GF-D8 (cell line): ENCODE measurements at places on chromosomes 7 and 10.

- DNase-seq: no peak
Observed at GRCh38 chr7:17227766-17228490, 70.5 kb upstream of the AHR start.

DNA sequence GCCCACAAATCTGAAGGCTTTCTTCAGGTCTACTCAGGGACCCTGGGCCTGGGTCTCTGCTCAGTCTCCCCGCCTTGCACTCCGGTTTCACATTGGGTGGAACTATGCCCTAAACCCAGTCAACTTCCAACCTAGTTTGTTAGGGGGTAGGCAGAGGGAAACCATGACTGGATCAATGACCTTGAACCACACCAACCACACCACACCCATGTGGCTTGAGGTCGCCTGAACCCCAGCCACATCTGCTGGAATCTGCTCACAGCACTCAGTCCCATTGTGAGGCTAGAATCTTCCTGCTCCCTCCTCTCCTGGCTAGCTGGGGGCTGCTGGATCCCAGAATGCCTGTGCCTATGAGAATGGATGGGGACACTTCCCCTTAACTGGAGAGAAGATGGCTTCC lies 17.9 kb downstream of the RFC2 start:
- no peak for DNase-seq

DNA sequence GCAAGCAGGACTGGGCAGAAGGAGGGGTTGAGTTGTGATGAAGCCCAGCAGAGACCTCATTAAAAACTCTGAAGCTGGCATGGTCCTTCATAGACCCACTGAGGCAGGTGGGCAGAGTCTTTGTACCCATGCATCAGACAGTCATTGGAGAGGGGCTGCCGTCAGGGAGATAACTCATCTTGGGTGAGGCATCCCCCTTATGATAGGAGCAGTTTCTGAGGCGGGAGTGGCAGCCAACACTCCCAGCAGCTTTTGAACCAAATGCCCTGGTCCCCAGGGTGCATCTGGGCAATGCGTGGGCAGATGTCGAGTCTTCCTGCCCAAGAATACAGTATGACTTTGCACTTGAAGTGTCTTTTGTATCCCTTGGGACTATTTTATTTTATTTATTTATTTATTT lies 68.1 kb downstream of the HTR5A start:
- DNase-seq: no peak

GRCh38 chr7:451255-452225 lies 68.1 kb downstream of the PDGFA start:
- DNase-seq: no peak

- no peak for DNase-seq
Observed at GRCh38 chr10:49498425-49498824, 40.5 kb downstream of the ERCC6 start.

GRCh38 chr10:95547791-95548435 lies 13.3 kb downstream of the SORBS1 start:
- DNase-seq: no peak

GRCh38 chr10:66521506-66521905 lies 404.3 kb upstream of the LRRTM3 start:
- DNase-seq: no peak
